Activated CD8-positive, alpha-beta memory T cell treated with anti-CD3 and anti-CD28 coated beads for 48 hours (primary cell): ENCODE measurements at places on chromosomes 16 and 17.

DNA sequence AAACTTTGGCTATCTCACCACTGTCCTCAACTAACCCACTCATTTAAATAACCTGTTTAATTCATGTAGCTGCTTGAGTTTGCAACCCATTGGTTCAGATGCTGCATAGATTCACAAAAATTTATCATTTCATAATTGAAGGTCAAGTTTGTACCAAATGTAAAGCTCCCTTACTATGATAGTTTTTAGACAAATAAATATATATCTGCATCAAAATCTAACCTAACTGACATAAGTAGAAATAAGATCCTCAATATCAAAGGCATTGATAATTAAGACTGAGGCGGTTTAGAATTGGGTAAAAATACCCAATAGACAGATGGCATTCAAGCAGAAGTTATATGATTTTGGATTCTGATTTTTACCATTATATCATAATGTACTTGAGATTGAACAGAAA, 132.9 kb upstream of the NACA2 start:
- DNase-seq = no peak

GRCh38 chr17:76504117-76504516, 2.9 kb upstream of the RHBDF2 start:
- DNase-seq = no peak

GRCh38 chr16:86979061-86979460, 338.1 kb downstream of the C16orf95 start:
- DNase-seq = no peak

- DNase-seq = no peak
Measured at GRCh38 chr16:53913920-53914319, 210.0 kb downstream of the FTO start.

DNA sequence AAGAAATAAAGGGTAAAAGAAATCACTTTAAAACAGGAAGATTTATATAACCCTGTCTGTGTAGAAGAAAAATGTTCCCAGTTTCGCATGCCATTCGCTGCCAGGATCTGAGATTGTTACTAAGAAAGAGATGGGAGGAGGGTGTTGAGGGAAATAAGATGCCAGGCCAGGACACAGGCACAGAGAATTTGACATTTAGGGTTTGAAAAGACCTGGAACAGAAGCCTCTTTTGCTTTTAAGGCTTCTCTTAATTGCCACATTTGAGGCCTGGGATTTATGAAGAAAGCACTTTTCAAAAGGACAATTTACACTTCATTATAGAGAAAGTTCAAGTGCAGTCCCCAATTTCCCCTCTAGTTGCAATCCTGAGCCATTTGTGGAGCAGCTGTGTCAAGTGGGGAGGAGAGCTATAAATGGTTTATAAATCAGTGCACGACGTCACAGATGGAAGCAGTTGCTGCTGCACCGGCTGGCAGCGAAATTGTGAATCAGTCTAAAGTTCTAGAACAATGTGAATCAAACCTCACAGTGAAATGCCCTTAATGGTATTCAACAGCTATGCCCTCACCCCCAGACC, 26.5 kb upstream of the C16orf87 start:
- no peak for DNase-seq

- no peak for DNase-seq
Measured at GRCh38 chr17:22268214-22268911, 576.0 kb downstream of the KCNJ18 start.
